Stimulated activated CD8-positive, alpha-beta memory T cell treated with anti-CD3 and anti-CD28 coated beads, Interleukin-7, amount 100 ng/mL, for 24 hours (primary cell): ENCODE measurements at places on chromosomes 11 and 22.

- no peak for DNase-seq
Measured at GRCh38 chr11:2846470-2846869, 39.1 kb downstream of the CDKN1C start.

DNA sequence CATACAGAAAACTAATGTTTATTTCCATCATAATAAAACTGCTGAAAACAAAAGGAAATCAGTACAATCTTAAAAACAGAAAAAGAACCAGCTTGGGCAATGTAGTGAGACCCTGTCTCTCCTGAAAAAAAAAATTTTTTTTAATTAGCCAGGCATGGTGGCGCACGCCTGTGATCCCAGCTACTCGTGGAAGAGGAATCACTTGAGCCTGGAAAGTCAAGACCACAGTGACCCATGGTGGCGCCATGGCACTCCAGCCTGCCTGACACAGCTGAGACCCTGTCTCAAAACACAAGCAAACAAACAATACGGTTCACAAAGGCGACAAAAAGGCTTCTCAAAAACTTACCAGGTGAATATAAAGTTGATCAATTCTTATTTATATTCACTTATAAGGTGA lies 289.7 kb downstream of the BRD1 start:
- no peak for DNase-seq

DNA sequence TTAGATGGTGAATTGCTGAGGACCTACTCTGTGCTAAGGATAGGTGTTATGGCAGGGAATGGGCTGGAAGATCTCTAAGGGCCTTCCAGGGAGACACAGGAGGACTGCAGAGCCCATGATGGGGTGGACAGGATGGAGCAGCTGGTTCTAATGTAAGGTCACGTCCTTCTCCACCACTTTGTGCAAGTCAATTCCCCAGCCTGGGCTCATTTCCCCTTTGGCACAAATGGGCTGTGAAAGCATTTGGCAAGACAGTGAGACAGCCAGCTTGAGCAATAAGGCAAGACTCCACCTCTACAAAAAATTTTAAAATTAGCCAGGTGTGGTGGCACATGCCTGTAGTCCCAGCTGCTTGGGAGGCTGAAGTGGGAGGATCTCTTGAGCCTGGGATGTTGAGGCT lies 81.4 kb upstream of the THY1 start:
- no peak for DNase-seq

DNA sequence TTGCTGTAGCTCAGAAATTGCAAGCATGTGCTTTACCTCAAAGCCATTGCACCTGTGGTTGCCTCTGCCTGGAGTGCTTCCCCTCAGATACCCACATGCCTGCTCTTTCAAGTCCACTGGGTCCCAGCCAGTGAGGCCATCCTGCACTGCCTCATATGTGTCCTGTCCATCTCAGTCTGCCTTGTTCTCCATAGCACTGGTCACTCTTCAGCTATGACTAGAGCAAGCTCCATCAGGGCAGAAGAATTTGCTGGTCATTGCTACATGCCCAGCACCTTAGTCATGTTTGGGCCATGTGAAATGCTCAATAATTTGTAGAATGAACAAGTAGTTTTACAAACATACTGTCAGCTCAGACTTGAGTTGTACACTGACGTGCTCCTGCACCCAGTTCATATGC lies 64.4 kb upstream of the HORMAD2 start:
- no peak for DNase-seq

DNA sequence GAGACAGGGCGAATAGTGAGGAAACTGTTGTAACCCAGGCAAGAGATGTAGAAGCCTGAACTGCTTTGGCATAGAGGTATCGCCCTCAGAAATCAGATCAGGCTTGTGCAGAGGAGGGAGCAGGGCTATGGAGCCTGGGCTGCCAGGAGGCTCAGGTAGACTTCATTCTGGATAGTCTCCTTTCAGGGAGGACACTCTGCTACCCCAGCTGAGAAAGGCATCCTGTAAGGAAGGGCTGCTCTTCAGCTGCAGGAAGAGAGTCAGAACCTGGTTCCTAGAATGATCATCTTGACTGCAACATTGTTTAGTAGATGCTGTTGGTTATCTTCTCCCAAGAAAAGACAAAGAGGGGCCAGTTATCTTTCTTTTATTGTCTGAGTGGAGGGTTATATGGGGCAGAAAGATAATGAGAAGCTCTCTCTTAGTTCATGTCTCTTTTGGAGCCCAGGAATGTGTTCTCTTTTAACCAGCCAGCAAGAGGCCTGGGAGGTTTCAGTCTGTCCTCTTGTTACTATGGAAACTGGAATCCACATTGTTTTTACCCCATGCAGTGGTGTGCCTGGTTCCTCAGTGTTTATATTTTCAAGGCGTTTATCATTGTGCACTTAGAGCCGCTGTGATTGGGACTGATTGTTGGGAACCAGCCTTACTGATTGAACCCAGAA lies 95.7 kb downstream of the STIM1 start:
- DNase-seq = no peak

GRCh38 chr22:28750471-28750881 lies 8.6 kb downstream of the HSCB start:
- DNase-seq = no peak

DNA sequence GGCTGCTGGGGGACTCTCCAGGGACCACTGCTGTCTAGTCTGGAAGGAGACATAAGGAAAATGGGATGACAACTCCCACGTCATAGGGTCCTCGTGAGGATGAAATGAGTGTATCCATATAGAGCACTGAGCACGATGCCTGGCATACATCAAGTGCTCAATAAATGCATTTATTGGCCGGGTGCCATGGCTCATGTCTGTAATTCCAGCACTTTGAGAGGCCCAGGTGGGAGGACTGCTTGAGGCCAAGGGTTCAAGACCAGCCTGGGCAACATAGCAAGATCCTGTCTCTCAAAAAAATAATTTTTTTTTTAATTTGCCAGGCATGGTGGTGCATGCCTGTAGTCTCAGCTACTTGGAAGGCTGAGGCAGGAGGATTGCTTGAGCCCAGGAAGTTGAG lies 12.2 kb upstream of the TPST2 start:
- DNase-seq = no peak

GRCh38 chr11:35398881-35399280 lies 20.5 kb downstream of the SLC1A2 start:
- no peak for DNase-seq

- no peak for DNase-seq
Measured at GRCh38 chr11:32289701-32290100, 145.6 kb downstream of the WT1 start.

DNA sequence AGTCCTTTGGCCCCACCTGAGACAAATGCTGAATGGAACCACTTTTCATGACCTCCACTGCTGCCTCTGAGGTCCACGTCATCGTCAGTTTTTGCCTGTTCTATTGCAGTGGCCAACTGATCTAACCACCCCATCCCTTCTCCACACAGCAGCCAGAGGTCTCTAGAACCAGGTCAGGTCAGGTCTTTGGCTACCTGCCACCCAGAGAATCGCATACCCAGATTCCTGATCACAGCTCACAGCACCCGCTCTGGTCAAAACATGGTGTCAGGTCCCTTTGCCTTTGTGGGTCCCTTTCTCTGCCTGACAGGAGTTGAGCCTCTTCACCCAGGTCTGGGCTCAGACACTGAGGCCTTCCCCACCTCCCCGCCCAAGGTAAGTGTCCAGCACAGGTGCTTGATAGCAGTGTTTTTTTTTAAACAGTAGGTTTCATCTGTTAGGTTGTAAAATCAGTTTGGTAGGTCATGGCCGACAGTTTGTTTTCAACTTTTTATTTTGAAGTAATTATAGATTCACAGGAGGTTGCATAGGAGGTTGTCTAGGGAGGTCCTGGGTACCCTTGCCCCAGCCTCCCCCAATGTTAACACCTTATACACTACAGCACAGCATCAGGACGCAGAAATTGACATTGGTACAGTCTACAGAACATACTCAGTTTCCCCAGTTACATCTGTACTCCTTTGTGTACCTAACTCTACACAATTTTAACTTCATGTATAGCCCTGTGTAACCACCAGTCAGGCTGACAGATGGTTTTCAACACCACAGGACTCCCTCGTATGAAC lies 6.9 kb downstream of the C22orf39 start:
- DNase-seq = no peak

DNA sequence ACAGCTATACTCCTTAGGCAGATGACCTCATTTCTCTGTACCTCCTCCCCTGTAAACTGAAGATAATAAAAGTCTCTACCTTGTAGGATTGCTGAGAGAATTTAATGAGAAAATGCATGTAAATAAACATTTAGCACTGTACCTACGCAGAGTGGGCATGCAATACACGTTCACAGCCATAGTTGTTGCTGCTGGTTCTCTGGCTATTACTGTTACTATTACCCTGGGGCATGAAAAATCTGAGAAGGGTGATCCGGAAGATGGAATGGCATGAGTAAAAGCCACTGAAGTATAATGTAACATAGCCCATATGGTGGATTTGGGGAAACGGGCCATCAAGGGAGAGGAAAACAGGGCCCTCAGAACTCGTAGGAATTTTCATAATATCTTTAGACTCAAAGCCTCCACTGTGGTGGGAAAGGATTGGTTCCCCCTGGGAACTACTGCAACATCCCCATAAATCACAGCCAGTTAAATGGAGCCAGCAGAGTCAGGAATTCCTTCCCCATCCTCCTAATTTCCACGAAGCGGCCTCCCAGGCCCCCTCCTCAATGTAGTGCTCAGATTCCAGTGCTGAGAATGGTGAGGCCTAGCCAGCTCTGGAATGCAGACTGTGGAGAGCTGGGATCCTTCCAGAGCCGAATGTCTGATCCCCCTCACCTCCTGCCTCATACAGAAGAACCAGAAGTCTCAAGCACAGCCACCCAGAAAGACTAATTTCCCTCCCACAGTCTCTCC lies 205.3 kb downstream of the MN1 start:
- no peak for DNase-seq

- DNase-seq = no peak
Measured at GRCh38 chr11:45658292-45658991, 7.0 kb downstream of the CHST1 start.

GRCh38 chr22:46618667-46619066 lies 1.5 kb upstream of the GRAMD4 start:
- no peak for DNase-seq

- no peak for DNase-seq
Measured at GRCh38 chr22:44586351-44586990, 88.4 kb upstream of the RTL6 start.

DNA sequence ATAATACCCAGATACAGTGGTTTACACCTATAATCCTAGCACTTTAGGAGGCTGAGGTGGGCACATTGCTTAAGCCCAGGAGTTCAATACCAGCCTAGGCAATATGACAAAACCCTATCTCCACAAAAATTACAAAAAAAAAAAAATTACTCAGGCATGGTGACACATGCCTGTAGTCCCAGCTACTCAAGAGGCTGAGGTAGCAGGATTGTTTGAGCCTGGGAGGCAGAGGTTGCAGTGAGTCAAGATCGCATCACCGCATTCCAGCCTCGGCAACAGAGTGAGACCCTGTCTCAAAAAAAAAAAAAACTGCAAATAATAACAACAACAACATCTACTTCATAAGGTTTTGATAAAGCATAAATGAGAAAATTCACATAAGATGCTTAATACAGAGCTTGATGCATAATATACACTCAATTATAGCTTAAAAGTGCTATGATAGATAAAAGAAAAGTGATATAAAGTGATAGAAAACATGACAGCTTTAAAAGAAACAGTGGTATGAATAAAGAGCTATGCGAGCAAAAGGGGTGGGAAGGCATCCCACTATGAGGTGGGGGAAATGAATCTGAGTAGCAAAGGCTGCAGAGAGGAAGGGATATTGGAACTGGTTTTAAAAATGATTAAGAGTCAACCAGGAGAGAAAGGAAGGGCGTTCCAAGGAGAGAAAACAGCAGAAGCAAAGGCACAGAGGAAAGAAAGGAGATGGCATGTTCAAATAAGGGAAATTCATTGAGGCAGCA lies 197.6 kb downstream of the KIF18A start:
- no peak for DNase-seq

DNA sequence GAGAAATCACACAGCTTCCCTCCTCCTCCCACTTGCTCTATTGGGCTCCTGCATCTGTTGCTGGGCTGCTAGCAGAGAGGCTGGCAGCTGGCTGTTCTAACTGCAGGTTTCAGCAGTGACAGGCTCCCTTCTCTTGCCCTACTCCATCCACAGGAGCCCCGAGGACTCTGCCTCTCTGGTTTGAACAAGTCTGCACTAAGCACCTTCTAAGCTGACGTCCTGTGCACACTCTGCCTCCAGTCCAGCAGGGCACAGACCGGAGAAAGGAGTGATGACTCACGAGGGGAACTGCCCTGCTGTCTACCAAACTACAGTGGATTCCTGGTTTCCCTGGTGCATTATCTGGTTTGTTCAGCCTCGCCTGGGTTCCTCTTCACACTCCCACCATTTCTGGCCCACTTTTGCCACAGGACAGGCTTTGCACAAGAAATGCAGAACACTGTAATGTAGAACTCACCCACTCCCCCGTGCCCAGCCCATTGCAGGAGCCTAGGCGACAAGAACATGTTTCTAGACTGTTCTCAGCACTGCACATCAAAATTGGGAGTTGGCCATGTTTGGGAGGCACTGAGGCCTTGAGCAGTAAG lies 26.0 kb downstream of the IL10RA start:
- DNase-seq = no peak

DNA sequence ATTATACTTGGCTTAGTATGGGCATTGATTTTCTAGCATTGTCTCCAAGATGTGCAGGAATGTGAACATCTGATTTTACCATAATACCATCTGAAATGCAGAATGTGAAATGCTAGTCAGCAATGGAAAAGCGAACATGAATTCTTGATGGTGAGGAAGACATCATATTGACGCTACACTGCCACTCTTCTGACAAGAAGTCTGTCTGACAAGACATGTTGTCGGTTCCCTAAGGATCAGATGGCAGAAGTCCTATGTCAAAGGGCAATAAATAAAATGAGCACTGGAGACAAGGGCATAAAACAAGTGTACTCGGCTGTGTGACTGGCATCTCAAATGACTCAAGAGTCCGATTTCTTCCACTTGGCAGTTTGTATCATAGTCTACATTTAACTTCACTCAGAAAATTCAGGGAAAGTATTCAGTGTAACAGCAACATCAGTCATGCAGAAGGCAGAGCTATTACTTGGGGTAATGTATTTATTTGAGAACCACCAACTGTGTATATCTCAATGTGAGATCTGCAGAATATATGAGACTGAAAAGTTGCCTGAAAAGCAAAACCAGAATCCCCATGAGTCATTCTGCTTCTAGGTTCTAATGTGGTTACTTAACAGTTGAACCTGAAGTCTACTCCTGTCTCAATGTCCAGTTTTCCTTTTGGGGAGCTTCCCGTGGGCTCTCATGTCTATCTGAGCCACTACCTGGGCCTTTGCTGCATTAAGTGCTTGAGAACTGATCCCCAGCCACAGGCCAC lies 51.5 kb downstream of the SLC17A6 start:
- DNase-seq = no peak

- no peak for DNase-seq
Measured at GRCh38 chr11:73233692-73234470, 15.8 kb downstream of the P2RY2 start.
